ENCODE measurements at places on chromosomes 5 and 9.
A peak's percentile ranks its signal among the peaks of the same experiment; 100 is the strongest.

- no peak for DNase-seq
These were observed 1.5 kb upstream of the RNF145 start for GRCh38 chr5:159210846-159211245.

DNA sequence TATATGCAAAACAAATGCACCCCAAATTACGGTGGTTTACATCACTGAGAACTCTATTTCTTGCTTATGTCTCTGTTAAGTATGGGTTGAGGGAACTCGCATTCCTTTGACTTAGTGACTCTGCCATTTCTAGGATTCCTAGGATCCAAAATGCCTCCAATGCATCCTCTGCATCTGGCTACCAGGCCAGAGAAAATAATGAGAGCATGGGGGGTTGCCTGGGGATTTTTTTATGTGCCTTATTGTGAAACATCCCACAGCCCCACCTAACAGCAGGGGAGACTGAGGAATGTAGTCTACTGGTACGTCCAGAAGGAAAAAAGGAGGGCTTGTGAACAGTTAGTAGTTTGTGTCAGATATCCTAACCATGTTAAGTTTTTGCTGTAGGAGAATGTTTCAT, 466.0 kb upstream of the ARRDC3 start:
- DNase-seq = peak; percentile 8

GRCh38 chr9:431701-432100, 217.0 kb downstream of the DOCK8 start:
- DNase-seq = no peak

DNA sequence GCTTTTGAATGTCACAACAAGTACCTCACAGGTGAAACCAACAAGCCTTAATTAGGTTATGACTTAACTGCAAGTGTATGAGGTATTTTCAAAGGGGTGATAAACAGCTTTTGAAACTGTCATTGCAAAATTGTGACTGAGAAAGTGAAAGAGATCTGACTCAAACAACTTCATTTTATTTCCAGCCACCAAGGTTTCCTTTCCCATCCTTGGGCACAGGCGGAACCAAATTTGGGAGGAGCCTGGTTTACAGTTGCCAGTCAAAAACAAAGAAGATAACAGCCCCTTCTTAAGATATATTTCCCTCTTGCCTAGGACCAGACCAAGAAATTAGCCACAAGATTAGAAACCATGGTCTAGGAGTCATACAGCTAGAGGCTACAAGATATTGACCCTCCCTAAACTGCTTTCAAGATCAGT, 417.1 kb downstream of the CSNK1G3 start:
- DNase-seq = no peak

- peak; percentile 50 for DNase-seq
These were observed 1.8 kb downstream of the SHB start for GRCh38 chr9:38066914-38067858.

DNA sequence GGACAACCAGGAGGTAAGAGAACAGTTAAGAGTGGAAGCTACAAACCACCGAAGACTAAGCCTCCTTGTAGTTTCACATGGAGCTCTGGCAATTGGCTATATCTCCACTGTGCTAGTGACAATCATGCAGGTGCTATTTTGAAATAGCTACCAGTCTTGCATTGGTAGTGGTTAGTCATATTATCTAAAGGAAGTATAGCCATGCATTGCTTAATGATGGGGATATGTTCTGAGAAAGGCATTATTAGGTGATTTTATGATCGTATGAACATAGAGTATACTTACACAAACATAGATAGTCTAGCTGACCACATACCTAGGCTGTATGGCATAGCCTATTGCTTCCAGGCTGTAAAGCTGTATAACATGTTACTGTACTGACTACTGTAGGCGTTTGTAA, 28.4 kb downstream of the HSDL2 start:
- DNase-seq = no peak

DNA sequence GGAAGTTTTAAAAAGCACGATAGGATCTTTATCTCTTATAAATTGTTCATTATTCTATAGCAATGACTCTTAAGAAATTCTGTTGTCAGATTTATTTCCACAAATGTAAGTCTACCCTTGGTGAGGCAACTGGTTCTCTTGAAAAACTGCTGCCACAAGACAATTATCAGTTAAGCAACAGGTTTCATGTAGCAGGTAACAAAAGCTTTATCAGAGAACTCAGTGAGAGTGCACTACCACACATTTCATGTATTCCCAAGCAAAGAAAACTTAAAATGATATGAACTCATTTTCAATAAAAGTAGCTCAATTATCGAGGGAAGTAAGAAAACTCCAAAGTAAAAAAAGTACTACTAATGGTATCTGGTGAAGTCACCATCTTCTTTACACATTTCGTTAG, 9.4 kb downstream of the NR6A1 start:
- no peak for DNase-seq

- no peak for DNase-seq
These were observed 107.9 kb downstream of the SPRY4 start for GRCh38 chr5:142216931-142217330.

- DNase-seq = no peak
These were observed 54.1 kb downstream of the RORB start for GRCh38 chr9:74551266-74551665.

GRCh38 chr9:126208216-126208758, 118.3 kb upstream of the MVB12B start:
- DNase-seq = no peak

GRCh38 chr5:68000805-68001204, 214.8 kb upstream of the PIK3R1 start:
- DNase-seq = peak; percentile 71

GRCh38 chr9:116499986-116500871, 186.9 kb upstream of the TRIM32 start:
- DNase-seq = peak; percentile 87

GRCh38 chr9:129040113-129040643, 3.8 kb downstream of the MIGA2 start:
- DNase-seq = no peak

DNA sequence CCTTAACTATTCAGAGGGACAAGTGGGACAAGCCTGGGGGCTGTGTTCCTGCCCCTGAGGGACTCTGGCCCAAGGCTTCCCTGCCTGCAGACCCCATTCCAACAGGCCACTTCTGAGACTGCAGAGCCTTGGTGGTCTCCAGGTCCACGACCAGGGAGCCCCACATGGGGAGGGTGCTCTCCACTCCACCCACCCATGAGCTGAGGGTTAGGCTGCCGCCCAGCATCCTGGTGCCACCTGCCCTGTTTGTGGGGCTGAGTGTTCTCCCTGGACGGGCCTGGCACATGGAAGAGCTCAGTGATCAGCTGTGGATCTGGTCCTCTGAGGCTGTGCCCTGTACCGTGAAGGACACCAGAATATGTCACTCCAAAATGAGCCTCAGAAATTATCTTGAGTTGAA, 2.5 kb upstream of the ABO start:
- DNase-seq = no peak

DNA sequence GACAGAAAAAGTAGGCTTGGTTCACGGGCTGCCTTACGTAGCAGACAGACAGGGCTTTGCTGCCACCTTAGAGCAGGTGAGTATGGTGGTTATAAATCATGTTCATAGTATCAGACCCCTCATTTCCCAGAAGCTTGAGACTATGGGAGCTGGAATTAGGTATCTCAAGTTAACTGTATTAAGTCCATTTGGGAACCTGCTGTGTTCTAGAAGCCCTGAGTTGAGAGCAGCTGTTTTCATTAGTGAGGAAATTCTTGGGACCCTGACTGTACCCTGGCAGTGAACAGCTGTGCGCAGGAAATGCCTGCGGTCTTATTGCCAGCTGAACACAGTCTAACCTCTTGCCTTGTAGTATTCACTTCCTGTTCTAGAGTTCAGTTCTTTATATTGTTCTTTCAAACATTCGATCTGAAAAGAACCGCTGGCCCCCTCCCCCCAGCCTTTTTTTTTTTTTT, 29.8 kb downstream of the UGCG start:
- peak; percentile 85 for DNase-seq

GRCh38 chr5:170120576-170120975, 14.9 kb downstream of the FOXI1 start:
- DNase-seq = peak; percentile 85

DNA sequence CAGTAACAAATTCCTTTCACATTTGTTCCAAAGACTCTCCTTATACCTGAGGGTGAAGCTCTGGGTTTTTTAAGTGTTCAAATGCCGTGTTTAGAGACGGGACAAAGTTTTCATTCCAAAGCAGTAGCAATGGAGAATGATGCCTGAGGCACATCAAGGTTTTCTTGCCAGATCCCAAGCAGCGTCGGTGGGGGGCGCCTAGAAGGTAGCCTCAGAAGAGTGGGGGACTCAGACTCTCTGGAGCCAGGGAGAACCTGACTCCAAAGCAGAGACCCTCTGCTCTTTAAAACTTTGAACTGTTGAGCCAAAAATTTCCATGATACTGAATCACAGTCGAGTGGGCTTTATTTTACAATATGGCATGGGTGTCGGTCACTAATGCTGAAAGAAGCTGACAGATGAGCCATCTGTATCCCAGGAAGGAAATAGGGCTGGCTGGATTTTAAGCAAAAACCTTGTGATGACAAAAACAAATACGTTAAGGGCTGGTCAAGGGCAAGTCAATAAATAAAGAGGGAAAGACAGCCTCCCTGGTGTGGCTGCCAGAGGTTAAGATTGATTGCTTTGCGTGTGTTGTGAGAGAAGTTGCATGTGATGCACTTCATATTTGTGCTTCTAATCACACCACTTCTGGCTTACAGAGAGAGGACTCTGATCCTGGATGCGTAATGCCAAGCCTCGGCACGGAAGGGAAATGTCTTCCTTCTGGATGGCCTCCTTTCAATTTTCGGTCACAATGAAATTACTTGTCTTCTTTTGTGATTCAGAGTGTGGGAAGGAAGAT, 161.1 kb upstream of the EFNA5 start:
- DNase-seq = peak; percentile 92

GRCh38 chr9:111036429-111036789, 1.9 kb downstream of the LPAR1 start:
- peak; percentile 75 for DNase-seq

- DNase-seq = peak; percentile 11
These were observed 138.8 kb upstream of the CD180 start for GRCh38 chr5:67335426-67335825.

- DNase-seq = peak; percentile 35
These were observed 58.9 kb upstream of the ORM1 start for GRCh38 chr9:114263853-114264510.

- DNase-seq = no peak
These were observed 10.4 kb upstream of the ANP32B start for GRCh38 chr9:97972753-97973152.

DNA sequence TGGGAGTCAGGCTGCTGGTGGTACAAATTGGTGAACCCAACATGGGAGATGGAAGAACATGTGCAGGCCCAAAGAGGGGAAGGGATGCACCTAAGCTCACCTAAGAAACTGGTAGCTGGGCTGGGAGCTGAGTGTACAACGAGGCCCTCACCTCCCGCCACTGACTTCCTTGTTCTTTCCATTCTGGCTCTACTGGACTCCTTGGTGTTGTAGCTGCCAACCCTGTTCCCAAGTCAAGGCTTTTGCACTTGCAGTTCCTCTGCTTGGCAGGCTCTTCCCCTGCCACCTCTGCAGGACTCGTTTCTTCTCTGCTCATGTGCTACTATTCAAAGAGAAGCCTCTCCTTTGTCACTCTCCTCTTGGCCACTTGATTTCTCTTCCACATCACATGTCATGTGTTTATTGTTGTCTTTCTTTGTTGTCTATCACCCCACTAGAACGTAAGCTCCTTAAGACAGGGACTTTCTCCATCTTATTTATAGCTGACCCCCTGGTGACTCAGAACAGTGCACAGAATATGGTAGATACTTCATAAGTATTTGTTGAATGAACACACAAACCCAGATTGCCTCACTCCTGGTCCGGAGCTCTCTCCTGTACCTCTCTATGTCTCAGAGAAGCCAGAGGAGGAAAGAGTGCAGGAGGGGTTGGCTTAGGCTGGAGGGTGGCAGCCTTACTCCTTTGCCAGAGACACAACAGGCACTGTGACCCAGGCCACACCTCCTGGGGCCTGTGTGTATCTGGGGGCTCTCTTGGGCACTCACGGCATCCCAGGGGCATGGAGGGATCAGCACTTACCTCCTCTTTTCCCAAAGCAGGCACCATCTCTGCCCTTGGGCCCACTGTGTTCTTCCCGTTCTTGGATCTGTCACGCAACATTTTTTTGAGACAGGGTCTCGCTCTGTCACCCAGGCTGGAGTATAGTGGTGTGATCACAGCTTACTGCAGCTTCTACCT, 5.2 kb upstream of the SPINK4 start:
- peak; percentile 40 for DNase-seq

DNA sequence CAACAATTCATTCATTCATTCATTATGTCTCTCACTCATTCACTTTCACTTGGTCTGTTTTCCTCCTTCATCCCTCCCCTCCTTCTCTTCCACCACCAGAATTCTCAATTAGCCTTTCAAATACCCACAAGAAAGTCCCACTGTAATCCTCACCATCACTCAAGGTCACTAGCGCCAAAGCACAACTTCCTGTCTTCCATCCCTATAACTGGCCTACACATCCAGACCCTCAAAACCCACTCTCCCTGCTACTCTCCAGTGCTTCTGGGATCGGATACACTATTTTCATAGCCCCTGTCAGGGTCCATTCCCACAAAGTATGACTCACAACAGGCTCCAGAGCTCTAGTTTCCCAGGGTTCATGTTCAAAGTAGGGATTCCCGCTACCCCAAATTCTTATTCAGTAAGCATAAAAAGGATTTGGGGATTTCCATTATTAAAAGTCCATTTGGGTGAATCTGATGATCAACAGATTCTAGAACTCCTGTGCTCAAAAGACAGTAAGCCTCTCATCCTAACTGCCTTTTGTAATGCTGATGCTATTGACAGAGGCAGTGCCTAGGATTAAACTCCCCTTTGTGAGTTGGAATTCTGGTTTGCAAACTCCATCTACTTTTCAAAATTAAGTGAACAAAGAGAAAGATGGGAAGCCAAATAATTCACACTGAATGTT, 250.9 kb downstream of the SEMA5A start:
- no peak for DNase-seq

- DNase-seq = peak; percentile 58
These were observed 71.0 kb downstream of the SH3PXD2B start for GRCh38 chr5:172383191-172383802.

- DNase-seq = peak; percentile 14
These were observed 185.0 kb downstream of the NR2F1-AS1 start for GRCh38 chr5:93395971-93396379.

Measured in EH (cell line).